ENCODE measurements at places on chromosomes 7 and 10.

DNA sequence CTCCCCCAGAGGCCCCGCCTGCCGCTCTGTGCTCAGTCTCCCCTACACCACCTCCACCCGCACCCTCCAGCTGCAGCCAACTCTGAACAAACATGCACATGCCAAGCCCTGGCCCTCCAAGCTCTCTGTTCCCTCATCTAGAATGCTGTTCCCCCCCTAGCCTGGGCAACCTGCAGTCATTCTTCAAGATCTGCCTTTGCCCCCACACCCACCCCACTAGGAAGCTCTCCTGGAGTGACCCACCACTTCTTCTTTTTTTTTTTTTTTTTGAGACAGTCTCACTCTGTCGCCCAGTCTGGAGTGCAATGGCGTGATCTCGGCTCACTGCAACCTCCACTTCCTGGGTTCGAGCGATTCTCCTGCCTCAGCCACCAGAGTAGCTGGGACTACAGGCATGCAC, 13.7 kb downstream of the MYL10 start:
- DNase-seq = no peak

GRCh38 chr10:31557854-31558253, 238.8 kb downstream of the ZEB1 start:
- no peak for DNase-seq

DNA sequence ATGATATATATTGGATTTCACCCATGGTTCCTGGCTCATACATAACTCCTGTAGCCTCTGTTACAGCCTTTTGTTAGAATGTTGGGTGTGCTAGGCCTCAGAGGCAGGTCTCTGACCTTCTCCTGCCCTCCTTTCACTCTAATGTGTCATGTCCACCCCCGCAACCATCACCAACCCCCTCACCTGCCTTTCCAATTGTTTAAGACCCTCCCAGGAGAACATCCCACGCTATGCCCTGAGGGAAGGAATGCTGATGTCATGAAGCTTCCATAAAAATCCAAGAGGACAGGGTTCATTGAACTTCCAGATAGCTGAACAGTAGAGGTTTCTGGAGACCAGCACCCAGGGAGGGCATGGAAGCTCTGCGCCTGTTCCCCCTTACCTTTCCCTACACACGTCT, 30.8 kb upstream of the C10orf67 start:
- no peak for DNase-seq

- no peak for DNase-seq
Measured at GRCh38 chr10:122575776-122576175, 15.2 kb downstream of the DMBT1 start.

- DNase-seq = no peak
Measured at GRCh38 chr10:59373071-59373470, 10.7 kb upstream of the FAM13C start.

DNA sequence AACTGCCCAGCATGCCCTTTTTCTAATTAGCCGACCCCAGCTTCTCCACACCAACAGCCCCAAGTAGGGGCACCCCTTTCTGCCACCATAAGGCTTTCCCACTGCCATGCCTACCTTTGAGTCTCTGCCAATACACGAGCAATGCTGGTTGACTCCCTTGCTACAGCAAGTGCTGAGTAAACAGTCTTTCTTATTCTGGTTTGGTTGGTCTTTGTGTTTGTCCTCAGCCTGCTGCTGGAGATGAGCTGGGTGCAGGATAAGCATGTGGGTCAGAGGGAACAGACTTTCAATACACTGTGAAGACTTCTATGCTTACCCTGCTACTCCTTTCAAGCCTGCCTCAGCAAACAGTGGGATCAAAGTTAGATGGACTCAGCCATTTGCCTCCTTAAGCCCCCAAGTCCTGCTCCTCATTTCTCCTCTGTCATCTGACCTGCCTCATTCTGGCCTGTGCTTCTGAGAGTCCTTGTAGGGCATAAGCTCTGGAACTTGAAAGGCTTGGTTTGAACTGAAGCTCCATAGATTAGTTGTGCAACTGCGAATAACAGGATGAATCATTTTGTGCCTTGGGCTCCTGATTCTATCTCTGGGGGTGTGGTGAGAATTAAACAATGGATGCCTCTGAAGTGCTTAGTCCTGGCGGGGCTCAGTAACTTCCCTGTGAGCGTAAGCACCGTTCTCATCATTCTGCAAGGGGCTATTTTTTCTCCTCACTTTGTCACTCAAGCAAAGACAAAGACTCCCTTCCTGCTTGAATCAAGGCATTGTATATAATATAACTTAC, 533.8 kb upstream of the DPP6 start:
- no peak for DNase-seq

DNA sequence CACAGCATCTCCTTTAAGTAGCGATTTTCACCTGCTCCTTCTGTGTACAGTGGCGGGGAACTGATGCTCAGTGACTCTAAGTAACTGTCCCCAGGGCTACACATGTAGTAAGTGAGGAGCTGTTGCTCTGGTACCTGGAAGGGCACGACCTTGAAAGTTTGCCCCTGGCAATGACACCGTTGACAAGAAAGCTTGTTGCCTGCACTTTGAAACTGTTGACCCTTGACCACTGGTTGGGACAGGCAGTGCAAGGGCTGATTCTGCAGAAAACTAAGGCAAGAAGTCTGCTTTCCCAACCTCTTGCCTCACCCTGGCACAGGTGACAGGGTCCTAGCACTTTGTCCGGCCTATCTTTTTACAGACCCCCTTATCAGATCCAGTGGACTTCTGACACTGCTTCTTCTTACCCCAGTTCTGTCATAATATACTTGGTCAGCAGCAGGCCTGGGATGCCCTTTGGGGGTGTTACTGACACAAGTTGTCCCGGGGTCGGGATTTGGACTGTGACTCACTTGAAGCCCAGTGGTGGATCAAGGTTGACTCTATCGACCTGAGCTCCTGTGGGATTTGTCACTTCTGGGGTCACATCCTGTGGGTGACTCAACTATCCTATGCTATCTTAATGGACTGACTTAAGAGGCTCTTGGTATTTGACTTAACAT, 5.8 kb downstream of the ACSL5 start:
- DNase-seq = no peak

- DNase-seq = no peak
Measured at GRCh38 chr7:28647076-28647421, 234.7 kb downstream of the CREB5 start.

DNA sequence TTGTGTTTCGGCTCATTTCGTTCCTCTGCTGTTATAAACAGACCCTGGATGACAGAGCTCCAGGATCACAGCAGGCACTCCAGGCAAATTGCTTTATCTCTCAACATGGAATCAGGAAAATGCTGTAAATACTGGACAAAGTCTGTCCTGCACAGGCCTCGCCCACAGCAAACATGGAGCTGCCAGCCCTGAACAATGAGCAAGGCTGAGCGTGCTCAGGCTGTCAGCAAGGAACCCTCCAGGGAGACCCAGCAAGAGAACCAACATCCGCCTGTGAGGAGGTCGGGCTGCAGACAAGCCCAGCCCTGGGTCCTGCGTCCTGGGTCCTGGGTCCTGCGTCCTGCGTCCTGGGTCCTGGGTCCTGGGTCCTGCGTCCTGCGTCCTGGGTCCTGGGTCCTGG, 180.8 kb downstream of the PTPRN2 start:
- DNase-seq = no peak

- no peak for DNase-seq
Measured at GRCh38 chr10:1287971-1288401, 231.8 kb downstream of the WDR37 start.
